Left hindlimb (tissue), 1 donor: ENCODE measurements at places on chromosomes 1 and 21.

- no peak for DNase-seq
Measured at GRCh38 chr1:164707868-164708331, 148.9 kb downstream of the PBX1 start.

DNA sequence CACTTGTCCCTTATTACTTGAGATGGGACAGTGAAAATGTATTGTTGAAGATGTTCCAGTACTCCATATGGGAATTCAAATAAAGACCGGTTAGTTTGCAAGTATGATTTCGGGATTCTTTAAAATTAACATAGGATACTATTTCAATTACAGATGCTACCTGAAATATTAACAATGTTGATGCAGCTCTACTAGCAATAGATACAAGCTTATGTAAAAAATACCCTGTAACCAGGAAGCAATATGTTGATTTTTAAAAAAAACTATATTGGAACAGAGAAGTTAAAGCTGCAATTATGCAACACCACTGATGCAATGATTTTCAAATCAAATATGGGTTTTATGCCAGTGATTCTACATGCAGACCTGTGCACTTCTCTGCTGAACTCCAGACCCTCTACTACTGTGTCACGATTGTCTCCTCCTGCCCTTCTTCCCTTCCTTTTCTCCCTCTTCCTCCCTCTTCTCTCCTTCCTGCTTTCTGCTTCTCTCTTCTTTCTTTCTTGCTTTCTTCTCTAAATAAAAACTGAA is 179.2 kb downstream of the ATP6V1G3 start:
- DNase-seq = no peak

DNA sequence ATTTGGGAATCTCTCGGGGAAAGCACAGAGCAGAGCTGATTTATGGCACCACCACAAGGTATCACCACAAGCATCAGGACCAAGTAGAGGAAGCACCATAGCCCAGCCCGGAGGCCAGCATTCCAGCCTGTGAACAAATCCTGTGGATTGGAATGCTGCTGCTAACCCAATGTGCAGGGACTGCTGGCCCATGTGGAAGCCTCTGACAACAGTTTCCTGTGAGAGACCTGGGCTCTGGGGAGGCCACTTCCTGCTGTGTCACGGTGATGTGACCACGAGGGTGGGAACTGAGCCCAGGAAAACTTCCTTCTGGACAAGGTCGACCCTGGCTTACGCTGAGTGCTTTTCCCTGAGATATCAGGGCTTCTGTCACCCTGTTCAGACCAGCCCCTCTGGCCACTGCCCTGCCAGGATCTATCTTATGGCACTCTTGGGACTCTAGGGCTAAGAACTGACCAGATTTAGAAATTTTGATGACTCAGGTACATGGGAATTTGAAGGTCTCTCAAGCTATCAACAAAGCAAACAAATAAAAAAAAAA is 88.3 kb upstream of the NGF start:
- peak; percentile 47 for DNase-seq

DNA sequence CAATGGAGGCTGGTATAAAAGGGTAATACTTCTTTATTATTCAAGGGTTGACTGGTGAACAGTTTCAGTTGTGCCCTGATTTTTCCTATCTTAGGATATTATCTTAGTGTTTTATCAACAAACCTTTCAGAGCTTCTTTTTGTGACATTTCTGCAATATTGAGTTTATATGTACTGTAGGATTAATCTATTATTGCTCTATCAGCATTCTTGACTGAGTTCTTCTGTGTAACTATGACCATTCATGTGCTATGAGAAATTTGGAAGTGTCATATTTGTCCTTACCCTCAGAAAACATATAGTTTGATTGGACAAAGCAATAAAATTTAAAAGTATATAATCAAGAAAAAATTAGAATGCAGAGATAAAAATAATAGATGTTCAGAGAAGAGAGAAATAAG is 25.5 kb upstream of the MRPS6 start:
- no peak for DNase-seq

DNA sequence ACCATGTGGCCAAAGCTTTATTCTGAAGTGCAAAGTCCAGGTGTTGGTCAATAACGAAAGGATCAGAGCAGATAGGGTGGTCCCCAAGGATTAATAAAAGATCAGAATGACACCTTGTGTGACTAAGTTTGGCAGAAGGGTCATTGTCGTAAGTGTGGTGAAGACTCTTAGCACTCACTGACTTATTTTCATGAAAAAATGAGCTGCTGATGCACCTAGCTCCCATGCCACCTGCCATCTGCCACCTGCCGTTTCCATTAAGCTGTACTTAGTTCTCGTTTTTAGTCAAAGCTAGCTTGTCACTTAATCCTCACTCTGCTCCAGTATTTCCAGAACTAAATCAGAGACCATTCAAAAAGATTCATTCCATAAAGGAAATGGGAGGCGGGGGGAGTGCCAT is 112.6 kb downstream of the SEC16B start:
- no peak for DNase-seq

- peak; percentile 89 for DNase-seq
Measured at GRCh38 chr1:152001631-152002584, 8.2 kb upstream of the S100A10 start.

DNA sequence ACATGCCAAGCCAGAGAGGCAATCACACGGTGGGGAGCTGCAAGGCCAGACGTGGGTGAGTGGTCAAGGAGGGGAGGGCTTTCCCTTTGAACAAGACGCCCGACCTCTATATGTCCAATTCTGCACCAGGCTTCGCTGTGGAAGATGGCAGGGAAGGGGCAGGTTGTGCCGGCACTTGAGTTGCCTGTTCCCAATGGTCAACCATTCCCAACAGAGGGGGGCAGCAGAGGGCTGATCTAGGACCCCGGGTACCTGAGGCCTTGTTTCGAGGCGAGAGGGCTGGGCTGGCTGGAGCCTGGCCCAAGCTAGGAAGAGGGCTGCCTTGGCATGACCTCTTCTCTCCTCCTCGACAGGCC is 64.9 kb downstream of the TMEM53 start:
- no peak for DNase-seq

- no peak for DNase-seq
Measured at GRCh38 chr1:23331713-23332112, 12.4 kb downstream of the HNRNPR start.

DNA sequence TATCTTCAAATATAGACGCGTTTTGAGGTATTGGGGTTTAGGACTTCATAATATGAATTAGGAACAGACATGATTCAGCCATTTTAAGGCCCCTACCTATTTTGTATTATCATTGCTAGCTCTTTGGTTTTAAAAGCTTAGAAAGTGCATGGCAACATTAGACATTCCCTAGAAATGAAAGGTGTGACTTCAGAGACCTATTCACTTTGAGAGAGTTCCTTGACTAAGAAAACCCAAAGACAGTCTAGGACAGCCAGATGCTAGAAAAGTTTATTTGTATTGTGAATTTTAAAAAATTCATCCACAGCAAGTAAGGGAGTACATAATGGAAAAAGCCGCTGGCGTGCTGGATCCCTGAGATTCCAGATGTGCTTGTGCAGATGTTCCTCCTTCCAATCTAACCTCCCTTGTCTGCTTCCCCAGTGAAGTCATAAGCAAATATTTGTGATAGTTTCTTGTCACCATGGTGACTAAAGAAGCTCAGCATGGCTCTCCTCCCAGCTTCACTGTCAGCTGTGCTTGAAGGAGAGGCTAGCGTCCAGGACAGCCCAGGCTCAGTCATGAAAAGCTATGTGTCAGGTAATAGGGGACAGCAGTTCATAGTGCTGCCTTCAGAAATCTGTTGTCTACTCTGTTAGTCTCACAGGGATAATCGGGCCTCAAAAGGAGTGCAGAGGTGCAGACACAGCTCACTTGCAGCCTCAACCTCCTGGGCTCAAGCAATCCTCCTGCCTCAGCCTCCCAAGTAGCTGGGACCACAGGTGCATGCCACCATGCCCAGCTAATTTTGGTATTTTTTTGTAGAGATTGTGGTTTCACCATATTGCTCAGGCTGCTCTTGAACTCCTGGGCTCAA is 34.8 kb downstream of the KPNA6 start:
- peak; percentile 83 for DNase-seq

GRCh38 chr1:238119861-238120260 is 229.1 kb upstream of the ZP4 start:
- no peak for DNase-seq
